CD8-positive, alpha-beta memory T cell (primary cell): ENCODE measurements at places on chromosomes 6 and 20.

- no peak overlapping the region for H3K27ac ChIP-seq
- H3K27me3 ChIP-seq: no peaks in the 10 kb centered on the region
- no peaks in the 10 kb centered on the region for H3K36me3 ChIP-seq
- no peaks in the 10 kb centered on the region for H3K4me1 ChIP-seq
- no peak overlapping the region for H3K4me3 ChIP-seq
Observed at GRCh38 chr6:155645325-155645724, 189.7 kb upstream of the NOX3 start.

DNA sequence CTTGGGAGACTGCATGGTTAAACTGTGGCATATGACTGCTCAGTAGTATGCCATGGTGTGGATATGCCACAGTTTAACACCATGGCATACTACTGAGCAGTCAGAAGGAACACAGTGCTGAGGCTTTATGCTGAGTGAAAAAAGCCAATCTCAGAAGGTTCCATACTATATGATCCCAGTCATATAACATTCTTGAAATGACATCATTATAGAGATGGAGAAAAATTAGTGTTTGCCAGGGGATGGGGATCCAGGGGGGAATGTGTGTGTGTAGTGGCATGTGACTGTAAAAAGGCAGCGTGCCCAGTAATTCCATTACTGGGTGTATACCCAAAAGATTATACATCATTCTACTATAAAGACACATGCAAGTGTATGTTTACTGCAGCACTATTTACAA lies 85.8 kb downstream of the FOXF2 start:
- H3K27me3 ChIP-seq: no peaks in the 10 kb centered on the region
- no peak for DNase-seq
- no peak overlapping the region for H3K4me3 ChIP-seq
- no peak overlapping the region for H3K27ac ChIP-seq
- H3K4me1 ChIP-seq: no peaks in the 10 kb centered on the region
- H3K36me3 ChIP-seq: no peaks in the 10 kb centered on the region

GRCh38 chr6:31202259-31203166 lies 32.0 kb upstream of the POU5F1 start:
- no peak for DNase-seq
- H3K4me3 ChIP-seq: no peak overlapping the region
- peaks cover 7% of the 10 kb centered on the region for H3K36me3 ChIP-seq
- H3K27me3 ChIP-seq: no peaks in the 10 kb centered on the region
- peaks cover 57% of the 10 kb centered on the region for H3K4me1 ChIP-seq

DNA sequence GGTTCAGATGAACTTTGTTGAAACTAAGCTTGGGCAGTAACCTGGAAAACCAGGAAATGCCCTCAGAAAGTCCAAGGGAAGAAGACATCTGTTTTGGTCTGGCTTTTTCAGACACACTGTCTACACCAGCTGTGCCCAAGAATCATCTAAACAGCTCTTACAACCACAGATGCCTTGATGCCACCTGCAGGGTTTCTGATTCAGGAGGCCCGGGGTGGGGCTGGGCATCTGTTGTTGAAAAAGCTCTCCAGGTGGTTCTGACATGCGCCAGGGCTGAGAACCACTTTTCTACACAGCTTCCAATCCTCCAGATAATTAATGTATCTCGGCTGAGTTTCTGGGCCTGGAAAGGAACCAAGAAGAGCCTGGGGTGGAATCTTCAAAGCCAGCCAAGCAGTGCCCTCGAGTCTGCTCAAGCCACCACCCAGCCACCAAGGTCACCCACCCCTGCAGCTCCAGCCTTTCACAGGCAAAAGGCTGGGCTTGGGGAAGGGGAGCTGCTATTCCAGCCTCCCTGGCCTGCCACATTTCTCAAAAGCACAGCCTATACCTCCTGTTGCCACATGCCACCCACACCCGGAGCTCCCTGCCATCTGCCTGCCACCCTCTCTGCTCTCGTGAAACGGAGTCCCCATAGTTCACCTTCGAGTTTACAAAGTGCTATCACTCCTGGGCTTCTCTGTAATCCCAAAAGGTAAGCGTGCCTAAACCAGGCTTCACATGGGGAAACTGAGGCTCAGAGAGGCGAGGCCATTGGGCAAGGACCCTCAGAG lies 9.4 kb downstream of the MDGA1 start:
- DNase-seq: no peak
- H3K4me3 ChIP-seq: no peak overlapping the region

DNA sequence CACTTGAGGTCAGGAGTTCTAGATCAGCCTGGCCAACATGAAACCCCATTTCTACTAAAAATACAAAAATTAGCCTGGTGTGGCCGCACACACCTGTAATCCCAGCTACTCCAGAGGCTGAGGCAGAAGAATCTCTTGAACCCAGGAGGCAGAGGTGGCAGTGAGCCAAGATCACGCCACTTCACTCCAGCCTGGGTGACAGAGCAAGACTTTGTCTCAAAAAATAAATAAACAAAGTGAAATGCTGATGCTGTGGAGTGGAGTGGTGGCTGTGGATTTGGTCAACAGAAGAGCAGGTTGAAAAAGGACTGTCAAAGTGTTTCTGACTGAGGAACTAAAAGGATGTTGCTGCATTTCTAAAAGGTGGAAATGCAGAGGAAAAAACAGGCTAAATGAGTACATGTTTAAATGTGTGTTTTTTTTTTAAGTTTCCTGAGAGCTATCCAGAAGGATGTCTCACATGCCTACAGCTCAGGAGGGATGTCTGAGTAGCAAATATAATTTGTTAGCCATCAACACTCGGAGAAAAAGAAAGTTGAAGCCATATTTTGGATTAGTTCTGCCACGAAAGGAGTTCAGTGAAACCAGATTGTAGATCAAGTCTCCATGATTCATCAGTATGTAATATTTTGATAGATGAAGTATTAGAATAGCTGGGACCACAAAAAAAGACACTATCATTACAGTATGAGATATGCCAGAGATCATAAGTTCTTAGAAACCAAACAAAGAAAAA lies 621.1 kb upstream of the ADGRB3 start:
- H3K27ac ChIP-seq: no peak overlapping the region
- no peak overlapping the region for H3K4me3 ChIP-seq
- no peak for DNase-seq
- no peaks in the 10 kb centered on the region for H3K27me3 ChIP-seq
